Breast epithelium (tissue), 4 donors: ENCODE measurements at places on chromosomes 7 and 10. TPM values are rescaled to one million over a fixed set of nuclear protein-coding genes. Genes with fewer than 3 reads are reported as not detected.

DNA sequence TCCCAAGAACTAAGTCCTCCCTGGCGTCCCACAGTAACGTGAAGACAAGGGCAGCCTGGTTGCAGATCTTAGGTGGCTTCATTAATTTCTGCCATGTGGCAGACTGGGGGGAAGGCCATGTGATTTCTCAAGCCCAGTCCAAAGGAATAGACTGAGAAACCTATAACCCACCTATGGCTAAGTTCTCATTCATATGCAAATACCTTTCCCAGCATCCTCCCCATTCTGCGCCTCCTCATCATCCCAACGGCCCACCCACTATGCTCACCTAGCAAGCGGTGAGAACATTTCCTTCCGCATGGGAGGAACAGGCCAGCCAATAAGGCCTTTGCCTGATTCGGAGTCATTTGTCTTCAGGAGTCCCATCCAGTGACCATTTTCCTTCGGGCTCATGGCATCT is 8.2 kb upstream of the CLEC2L start:
- no peaks in the 10 kb centered on the region for H3K36me3 ChIP-seq
- no peak overlapping the region for H3K27ac ChIP-seq
- H3K27me3 ChIP-seq: no peaks in the 10 kb centered on the region
- no peak for DNase-seq
- H3K4me3 ChIP-seq: no peak overlapping the region
- no peaks in the 10 kb centered on the region for H3K4me1 ChIP-seq

- no peak overlapping the region for H3K27ac ChIP-seq
- no peak overlapping the region for H3K4me3 ChIP-seq
- H3K27me3 ChIP-seq: no peaks in the 10 kb centered on the region
- no peaks in the 10 kb centered on the region for H3K36me3 ChIP-seq
- DNase-seq: no peak
These were observed 311.0 kb downstream of the PTEN start for GRCh38 chr10:88174391-88174790.

ITPRID1 gene
- 1.6 TPM for total RNA-seq

DNA sequence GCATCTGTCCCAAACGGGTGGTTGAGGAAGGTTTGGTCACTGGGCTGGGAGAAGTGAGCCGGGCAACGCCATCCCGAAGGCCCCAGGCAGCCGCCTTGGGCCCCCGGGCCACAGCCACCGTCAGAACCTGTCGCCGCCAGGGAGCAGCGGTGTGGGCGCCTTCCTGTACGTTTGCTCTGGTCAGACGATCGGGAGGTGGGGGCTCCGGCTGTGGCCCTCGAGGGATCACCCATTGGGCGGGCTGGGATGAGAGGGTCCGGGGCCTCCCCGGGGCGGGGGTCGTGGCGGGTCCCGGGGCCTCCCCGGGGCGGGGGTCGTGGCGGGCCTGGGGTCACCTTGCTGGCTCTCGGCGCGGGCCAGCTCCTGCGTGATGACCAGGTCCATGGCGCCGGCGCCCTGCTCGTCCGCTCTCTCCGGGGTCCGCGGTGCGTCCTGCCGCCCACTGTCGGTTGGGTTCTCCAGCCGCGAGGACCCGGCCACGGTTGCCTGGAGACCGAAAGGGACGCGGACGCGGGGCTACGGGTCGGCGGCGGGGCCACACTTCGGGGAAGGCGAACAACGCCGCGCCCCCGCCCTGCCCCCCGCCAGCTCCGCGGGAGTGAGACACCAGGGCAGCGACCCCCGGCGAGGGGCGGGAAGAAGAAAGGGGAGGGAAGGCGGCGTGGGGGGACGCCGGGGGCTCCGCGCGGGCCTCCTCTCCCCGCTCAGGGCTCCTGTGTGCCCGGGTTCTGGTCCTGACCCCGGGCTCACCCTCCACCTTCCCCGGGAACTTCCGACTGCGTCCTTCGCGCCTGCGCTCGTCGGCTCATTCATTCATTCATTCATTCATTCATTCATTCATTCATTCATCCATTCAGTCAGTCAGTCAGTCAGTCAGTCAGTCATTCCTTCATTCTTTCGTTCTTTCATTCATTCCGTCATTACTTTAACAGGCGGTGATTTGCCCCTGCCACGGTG is at the start of gene CFAP46:
Gene CFAP46 (minus strand): TSS at position 470 of the 957 bp plus-strand sequence. CDS start 86 bp downstream, at position 384.
- no peak within 1 kb of the TSS for H3K27ac ChIP-seq
- H3K4me1 ChIP-seq: no peaks in the 10 kb centered on the region
- peak; percentile 20 for DNase-seq
- H3K36me3 ChIP-seq: no peaks in the 10 kb centered on the region
- peak within 1 kb of the TSS; percentile 71 for H3K4me3 ChIP-seq
- no peaks in the 10 kb centered on the region for H3K27me3 ChIP-seq

DNA sequence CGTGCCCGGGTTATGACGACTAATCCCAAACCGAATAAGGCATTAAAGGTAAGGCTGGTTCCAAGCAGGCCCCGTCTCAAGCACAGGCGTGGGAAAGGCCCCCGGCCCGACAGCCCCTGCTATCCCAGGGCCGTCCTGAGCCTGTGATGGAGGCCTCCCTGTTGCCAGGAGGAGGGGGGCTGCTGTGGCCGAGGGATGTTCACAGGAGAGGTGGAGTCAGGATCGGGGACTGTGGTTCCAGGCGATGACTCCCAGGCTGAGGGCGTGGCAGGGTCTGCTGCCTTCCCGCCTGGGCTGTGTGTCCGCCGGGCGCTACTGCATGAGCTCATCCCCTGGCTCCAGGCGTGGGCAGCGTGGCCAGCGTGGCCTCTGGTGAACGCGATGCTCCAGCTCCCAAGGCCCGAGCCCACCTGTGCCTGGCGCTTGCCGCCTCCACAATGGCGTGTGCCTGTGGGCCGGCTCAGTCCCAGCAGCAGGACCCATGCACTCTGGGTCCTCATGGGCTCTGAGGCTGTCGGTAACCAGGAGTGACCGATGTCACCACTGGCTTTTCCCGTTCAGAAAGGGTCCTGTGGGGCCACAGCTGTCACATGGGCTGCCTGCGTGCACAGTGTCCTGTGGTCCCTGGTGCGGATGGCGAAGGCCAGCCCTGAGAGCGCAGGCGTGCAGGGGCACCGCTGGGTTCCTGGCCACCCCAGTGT is 8.8 kb downstream of the MAFK start:
- peaks cover 7% of the 10 kb centered on the region for H3K36me3 ChIP-seq
- H3K27ac ChIP-seq: peak overlapping the region; percentile 100
- peaks cover 5% of the 10 kb centered on the region for H3K4me1 ChIP-seq
- peak overlapping the region; percentile 43 for H3K4me3 ChIP-seq
- DNase-seq: no peak
- H3K27me3 ChIP-seq: no peaks in the 10 kb centered on the region

LRRN3 gene
- total RNA-seq: 2.4 TPM

UPF2 gene
- total RNA-seq: 22.4 TPM

DNA sequence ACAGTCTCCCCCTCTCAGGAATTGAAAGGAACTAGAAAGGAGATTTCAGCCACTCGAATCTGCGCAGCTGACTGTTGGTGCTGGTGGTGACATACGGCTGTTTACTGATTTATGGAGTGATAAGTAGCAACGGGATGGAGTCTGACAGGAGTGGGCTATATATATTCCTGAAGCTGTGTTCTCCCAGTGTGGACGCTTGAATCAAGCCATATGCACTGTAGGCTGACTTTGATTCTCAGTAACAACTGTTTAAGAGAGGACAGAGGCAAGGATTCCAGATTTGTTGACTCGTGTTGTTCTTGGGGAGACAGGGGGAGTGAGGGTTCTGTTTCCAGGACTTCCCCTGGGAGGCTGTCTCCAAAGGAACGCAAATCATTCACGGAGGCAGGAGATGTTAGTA is 260.1 kb upstream of the AUTS2 start:
- H3K4me3 ChIP-seq: no peak overlapping the region
- no peaks in the 10 kb centered on the region for H3K36me3 ChIP-seq
- no peaks in the 10 kb centered on the region for H3K27me3 ChIP-seq
- no peaks in the 10 kb centered on the region for H3K4me1 ChIP-seq

GRCh38 chr10:89164080-89164479 is 43.0 kb downstream of the CH25H start:
- no peak overlapping the region for H3K27ac ChIP-seq
- no peaks in the 10 kb centered on the region for H3K27me3 ChIP-seq
- no peak overlapping the region for H3K4me3 ChIP-seq
- no peaks in the 10 kb centered on the region for H3K36me3 ChIP-seq
- no peaks in the 10 kb centered on the region for H3K4me1 ChIP-seq

- H3K27me3 ChIP-seq: no peaks in the 10 kb centered on the region
- no peaks in the 10 kb centered on the region for H3K36me3 ChIP-seq
- no peak overlapping the region for H3K27ac ChIP-seq
- no peak for DNase-seq
- no peaks in the 10 kb centered on the region for H3K4me1 ChIP-seq
These were observed 63.8 kb upstream of the SMNDC1 start for GRCh38 chr10:110368556-110368955.

DNA sequence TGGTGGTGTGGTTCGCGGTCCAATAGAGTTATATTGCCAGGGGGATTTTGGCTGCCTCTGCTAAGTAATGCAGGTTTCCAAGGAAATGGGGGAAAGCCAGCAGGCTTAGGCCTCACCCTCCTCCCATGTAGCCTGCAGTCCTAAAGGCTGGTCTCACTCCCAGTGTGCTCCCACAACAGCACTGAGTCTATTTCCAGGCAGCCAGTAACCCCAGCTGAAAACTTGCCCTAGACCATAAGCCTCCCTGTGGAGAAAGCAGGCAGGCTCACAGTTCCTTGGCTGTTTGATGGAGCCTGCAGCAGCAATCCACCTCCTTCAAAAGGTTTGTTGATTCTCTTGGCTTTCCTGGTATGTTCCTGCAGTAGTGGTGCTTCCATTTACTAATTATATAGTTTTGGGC is 220.0 kb upstream of the ZNF804B start:
- H3K36me3 ChIP-seq: no peaks in the 10 kb centered on the region
- H3K4me3 ChIP-seq: no peak overlapping the region
- no peak for DNase-seq
- H3K27me3 ChIP-seq: no peaks in the 10 kb centered on the region
- no peaks in the 10 kb centered on the region for H3K4me1 ChIP-seq

- no peak overlapping the region for H3K4me3 ChIP-seq
- H3K36me3 ChIP-seq: no peaks in the 10 kb centered on the region
- DNase-seq: no peak
- H3K4me1 ChIP-seq: no peaks in the 10 kb centered on the region
These were observed 47.7 kb upstream of the TRIM8 start for GRCh38 chr10:102596506-102596971.

CAV1 gene
- total RNA-seq: 154 TPM

- H3K36me3 ChIP-seq: no peaks in the 10 kb centered on the region
- no peak for DNase-seq
- H3K27me3 ChIP-seq: no peaks in the 10 kb centered on the region
These were observed 73.5 kb downstream of the SAMD9 start for GRCh38 chr7:93044147-93044810.

- H3K4me1 ChIP-seq: no peaks in the 10 kb centered on the region
- H3K36me3 ChIP-seq: no peaks in the 10 kb centered on the region
- H3K27ac ChIP-seq: no peak overlapping the region
- no peak for DNase-seq
These were observed 111.0 kb downstream of the KAT6B start for GRCh38 chr10:74937266-74937856.

PPP1R17 gene
- total RNA-seq: not detected

DNA sequence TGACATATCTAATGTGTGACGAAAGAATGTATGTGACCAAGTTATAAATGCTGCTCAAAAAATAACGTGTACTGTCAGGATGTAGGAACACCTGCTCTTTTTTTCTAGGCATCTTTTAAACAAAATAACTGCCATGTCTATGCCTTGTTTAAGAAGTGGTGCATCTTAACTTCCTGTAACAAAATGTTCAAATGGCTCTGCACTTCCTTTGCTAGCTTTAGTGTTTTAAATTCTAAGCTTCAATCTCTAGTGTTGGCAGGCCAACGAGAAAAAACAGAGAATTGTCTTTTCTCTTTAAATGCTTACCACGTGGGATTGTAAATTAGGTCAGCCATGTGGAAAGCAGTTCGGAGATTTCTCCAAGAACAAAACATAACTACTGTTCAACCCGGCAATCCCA is 14.6 kb upstream of the PDSS1 start:
- no peaks in the 10 kb centered on the region for H3K27me3 ChIP-seq
- H3K4me1 ChIP-seq: no peaks in the 10 kb centered on the region
- H3K36me3 ChIP-seq: no peaks in the 10 kb centered on the region
- no peak overlapping the region for H3K27ac ChIP-seq
- no peak overlapping the region for H3K4me3 ChIP-seq

- DNase-seq: no peak
- no peak overlapping the region for H3K4me3 ChIP-seq
These were observed 97.5 kb downstream of the FAM53B start for GRCh38 chr10:124646483-124647352.

GRCh38 chr7:150428671-150429451 is 21.6 kb upstream of the GIMAP8 start:
- peak; percentile 51 for DNase-seq
- H3K27me3 ChIP-seq: no peaks in the 10 kb centered on the region
- no peaks in the 10 kb centered on the region for H3K36me3 ChIP-seq
- no peaks in the 10 kb centered on the region for H3K4me1 ChIP-seq
- no peak overlapping the region for H3K27ac ChIP-seq
- H3K4me3 ChIP-seq: no peak overlapping the region

SPDYE5 gene
- not detected for total RNA-seq

PDGFA gene
- total RNA-seq: 33.4 TPM

DNA sequence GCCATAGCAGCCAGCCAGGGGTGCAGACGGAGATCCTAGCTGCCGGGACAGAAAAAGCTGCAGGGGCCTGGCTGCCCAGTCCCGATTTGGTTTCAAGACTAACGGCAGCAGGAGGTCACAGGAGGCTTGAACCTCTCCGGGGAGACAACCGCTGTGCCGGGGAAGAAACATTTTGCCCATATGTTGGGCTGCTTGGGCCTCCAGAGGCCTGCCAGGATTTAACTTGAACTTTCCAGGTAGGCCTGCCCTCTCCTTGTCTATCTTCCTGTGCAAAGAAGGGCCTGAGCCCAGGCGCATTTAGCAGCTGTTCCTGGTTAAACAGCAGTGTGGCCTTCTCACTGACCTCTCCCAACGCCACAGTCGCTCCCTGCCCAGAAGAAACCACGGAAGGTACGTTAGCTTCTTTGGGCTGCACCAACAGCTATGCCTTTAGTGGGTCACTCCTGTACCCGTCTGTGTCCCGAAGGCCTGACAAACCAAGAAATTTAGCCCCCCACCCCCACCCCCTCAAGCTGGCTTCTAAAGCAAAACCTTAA is 17.1 kb upstream of the PTF1A start:
- no peak for DNase-seq
- H3K4me1 ChIP-seq: peaks cover 11% of the 10 kb centered on the region
- H3K27ac ChIP-seq: no peak overlapping the region
- no peak overlapping the region for H3K4me3 ChIP-seq
- H3K36me3 ChIP-seq: no peaks in the 10 kb centered on the region
- H3K27me3 ChIP-seq: peaks cover 3% of the 10 kb centered on the region

GRCh38 chr7:124310934-124311390 is 278.1 kb upstream of the TMEM229A start:
- H3K4me3 ChIP-seq: no peak overlapping the region
- no peaks in the 10 kb centered on the region for H3K4me1 ChIP-seq
- DNase-seq: no peak
- no peaks in the 10 kb centered on the region for H3K36me3 ChIP-seq
- H3K27ac ChIP-seq: no peak overlapping the region

GRCh38 chr10:124724279-124725027 is 19.7 kb downstream of the FAM53B start:
- no peaks in the 10 kb centered on the region for H3K36me3 ChIP-seq
- DNase-seq: peak; percentile 43
- peak overlapping the region; percentile 41 for H3K27ac ChIP-seq
- no peaks in the 10 kb centered on the region for H3K27me3 ChIP-seq
- peaks cover 21% of the 10 kb centered on the region for H3K4me1 ChIP-seq
